GM23248 (cell line): ENCODE measurements at places on chromosomes 12 and 14. TPM values are rescaled to one million over a fixed set of nuclear protein-coding genes. Genes with fewer than 3 reads are reported as not detected.

Gene CAPS2
- 3.4 and 4.4 TPM in 2 replicates for total RNA-seq

Gene ARL6IP4
- 118 and 150 TPM in 2 replicates for total RNA-seq

Gene WASHC3
- total RNA-seq, result 98.3 and 103 TPM in 2 replicates

Gene HOXC10
- total RNA-seq, result not detected in 2 replicates

Gene TDRD9
- not detected in 2 replicates for total RNA-seq

- no peak for DNase-seq
Measured at GRCh38 chr12:45879363-45879895, 110.9 kb downstream of the SCAF11 start.

- DNase-seq, result no peak
Measured at GRCh38 chr14:76765461-76765931, 4.2 kb downstream of the VASH1 start.

DNA sequence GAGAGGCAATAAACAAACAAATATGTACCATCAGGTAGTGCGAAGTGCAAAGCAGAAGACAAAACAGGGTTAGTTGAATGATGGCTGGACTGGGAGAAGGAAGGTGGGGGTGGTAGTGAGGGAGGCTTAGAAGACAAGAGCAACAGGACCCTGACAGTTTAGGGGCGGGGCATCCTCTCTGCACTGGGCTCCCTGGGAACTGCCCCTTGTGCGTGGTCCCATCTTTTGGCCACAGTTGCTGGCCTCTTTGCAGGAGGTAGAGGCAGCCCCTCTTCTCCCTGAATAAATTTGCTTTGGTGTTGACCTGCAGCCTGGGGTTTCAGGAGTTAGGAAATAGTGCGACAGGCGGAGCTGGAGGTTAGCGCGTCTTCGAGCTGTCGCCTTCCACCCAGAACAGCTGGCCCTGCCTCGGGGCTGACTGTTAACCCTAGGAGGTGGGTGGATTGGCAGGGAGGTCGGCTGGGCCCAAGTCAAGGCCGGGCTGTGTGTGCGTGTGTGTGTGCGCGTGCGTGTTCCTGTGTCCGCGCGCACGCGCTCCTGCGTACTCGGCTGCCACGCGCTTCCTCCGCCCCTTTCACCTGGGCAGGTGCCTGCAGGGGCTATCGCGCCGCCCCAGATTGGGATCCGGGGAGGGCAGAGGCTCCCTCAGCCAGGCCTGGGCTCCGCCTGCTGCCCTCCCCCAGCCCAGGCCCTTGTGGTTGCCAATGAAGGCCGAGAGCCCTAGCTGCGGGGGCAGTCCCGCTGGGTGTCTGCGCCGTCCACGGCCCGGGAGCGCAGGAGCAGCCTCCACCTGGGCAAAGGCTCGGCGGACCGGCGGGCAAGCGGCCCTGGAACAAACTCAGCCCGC, 180.8 kb downstream of the ADCK1 start:
- no peak for DNase-seq

GRCh38 chr14:105854600-105855245, 328.3 kb downstream of the TMEM121 start:
- no peak for DNase-seq

DNA sequence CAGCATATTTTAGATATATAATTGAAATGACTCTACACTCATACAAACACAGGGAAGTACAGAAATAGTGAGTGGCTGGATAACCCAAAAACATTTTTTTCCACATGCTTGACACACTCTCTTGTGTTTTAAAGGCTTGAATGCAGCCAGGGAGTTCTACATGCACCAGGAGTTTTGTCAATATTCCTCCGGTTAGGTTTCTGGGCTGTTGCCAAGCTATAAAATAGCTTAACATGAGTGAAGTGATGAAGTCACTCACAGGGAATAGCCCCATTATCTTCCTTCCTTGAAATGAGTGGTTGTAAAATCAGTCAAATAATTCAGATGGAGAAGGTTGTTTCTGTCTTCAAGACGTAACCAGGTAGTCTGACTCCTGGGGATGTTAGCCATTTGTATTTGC, 582.7 kb downstream of the SLC6A15 start:
- DNase-seq, result no peak

- no peak for DNase-seq
Measured at GRCh38 chr14:106666341-106666740, 1140.0 kb downstream of the TMEM121 start.

DNA sequence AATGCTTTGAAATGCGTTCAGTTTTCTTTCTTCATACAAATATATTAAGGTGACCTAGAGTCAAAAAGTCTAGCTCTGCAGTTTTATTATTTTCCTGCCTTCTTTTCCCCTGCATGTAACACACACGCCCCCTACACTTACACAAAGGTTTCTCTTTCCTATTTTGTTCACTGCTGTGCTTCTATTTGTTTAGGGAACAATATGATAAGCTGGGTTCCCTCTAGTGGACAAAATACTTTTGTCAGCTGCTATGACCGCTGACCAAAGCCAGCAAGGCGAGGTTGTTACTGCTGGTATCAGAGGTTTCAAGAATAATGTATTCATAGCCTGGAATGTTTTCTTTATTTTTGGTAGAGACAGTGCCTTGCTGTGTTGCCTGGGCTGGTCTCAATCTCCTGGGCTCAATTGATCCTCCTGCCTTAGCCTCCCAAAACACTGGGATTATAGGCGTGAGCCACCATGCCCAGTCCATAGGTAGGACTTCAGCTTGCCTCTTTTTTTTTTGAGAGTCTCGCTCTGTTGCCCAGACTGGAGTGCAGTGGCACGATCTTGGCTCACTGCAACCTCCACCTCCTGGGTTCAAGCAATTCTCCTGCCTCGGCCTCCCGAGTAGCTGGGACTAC, 33.4 kb downstream of the FNTB start:
- peak; percentile 84 for DNase-seq

- no peak for DNase-seq
Measured at GRCh38 chr12:102484017-102484416, 3.7 kb upstream of the IGF1 start.

DNA sequence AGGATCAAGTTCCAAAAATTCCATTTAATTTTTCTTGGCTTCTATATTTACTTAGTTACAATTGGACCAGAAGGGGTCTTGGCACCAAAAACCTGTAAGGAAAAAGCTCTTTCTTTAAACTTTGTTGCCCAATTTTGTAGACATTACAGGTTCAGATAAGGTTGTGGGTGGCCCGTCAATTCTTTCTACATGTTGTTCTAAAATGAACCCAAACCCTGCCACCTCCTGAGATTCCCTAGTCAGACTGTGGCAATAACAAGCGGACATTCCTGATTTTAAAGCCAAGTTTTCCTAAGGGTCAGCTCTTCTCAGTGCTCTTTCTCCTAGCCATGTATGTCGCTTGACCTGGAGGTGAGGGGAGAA, 45.0 kb upstream of the GSG1 start:
- no peak for DNase-seq

GRCh38 chr14:64500088-64500487, 3.5 kb downstream of the ZBTB25 start:
- peak; percentile 32 for DNase-seq

- no peak for DNase-seq
Measured at GRCh38 chr14:95341564-95341963, 21.9 kb upstream of the CLMN start.

- no peak for DNase-seq
Measured at GRCh38 chr12:72053604-72054003, 115.0 kb downstream of the TPH2 start.

DNA sequence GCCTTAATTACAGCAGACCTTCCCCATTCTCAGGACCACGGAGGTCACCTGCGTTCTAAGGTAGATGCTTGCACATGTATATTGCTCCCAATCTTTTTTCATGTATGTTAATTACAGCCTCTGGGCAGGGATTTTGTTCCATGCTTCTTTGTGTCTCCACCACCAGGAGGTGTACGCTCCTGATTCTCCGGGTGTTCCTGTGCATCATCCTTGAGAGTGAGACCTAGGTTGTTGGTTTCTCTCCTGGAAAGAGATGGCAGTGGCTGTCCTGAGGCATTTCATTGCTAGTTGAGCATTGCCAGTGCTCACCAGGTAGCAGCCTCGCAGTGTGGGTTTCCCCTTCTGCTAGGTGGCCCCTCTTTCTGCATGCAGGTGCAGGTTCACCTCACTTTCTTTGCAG, 52.8 kb downstream of the KCNK13 start:
- DNase-seq, result peak; percentile 21

- DNase-seq, result no peak
Measured at GRCh38 chr12:109295764-109296425, 13.2 kb downstream of the FOXN4 start.

DNA sequence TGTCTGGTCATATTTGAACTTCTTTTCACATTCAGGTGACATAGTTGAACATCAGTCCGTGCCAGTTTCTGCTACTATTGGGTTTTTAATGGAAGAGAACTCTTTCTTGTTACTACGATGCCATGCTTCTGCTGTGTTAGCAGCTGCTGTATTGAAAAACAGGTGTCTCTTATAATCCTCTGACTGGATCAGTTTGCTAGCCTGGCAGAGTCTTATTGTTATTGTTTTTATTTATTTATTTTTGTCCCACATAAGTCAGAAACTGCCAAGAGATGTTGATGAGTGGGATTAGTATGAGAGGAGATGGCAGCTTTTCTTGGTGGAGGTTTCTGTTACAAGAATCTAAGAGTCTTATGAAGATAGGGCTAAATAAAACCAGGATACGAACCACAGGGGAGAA, 14.6 kb downstream of the ETV6 start:
- DNase-seq, result no peak

DNA sequence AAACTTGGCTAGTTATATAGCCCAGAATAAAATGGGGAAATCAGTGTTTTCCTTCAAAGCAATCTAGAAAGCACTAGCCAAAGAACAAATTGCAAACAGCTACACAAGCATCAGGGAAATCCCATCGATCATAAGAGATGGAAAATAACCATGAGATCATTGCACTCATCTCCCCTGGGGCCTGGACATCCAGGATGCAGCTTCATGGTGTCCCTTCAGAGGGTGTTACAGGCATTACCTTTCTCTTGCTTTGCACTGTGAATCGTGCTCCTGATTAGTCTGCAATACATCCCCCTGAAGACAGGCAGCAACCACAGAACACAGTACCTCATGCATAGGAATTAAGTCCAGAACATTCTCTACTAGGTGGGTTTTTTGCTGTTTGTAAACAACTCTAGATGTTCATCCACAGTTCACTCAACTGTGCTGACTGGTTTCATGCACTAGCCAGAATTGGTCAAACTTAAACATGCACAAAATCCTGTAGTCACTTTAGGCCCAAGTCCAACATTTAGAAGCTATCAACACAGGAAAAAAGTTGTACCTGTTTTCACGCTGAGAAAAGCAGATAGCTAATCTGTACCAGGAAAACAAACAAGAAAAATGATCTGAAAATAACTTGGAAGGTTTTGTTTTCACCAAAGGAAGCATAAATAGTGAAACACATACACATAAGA, 120.1 kb downstream of the ZFP36L1 start:
- peak; percentile 30 for DNase-seq

- no peak for DNase-seq
Measured at GRCh38 chr12:49891476-49891875, 12.2 kb downstream of the FAIM2 start.

DNA sequence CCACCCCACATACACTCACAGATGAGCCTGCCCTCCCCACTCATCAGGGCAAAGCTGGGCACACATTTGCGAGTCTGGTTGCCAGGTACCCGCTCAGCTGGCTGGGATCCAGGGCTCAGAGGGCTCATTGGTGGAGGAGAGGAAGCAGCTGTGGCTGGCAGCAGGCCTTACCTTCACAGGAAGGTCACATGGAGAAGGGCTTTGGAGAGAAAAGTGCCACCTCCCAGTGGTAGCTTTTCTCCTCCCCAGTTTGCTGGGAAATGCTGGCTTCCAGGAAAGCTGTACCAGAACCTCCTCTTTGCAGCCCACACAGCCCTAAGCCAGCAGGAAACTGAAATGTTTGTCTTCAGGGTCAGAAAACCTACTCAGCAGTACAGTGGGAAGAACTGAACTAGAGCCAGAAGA, 55.6 kb downstream of the LGMN start:
- DNase-seq, result peak; percentile 20
